ENCODE measurements at places on chromosomes 7 and 10.

DNA sequence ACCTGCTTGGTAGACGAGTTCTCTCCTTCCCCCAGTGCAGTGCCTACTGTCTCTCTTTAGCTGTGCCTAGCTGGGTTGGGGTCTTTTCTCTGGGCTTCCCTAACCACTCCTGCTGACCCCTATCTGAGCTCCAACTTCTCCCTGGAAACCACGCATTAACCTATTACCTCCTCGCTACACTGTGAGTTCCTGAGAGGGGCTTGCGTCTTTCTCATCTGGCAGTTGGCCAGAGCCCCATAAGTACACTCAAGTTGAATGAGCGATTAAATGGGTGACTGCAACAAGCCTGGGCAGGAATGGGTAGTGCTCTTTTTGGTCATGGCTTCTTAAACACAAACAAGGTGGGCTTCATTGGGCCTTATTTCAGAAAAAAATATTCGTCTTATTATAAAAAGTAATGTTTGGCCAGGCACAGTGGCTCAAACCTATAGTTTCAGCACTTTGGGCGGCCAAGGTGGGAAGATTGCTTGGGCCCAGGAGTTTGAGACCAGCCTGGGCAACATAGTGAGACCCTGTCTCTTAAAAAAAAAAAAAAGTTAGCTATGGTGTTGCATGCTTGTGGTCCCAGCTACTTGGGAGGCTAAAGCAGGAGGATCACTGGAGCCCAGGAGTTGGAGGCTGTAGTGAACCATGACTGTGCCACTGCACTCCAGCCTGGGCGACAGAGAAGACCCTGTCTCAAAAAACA, 41.4 kb downstream of the SYPL1 start:
- no peak for DNase-seq

DNA sequence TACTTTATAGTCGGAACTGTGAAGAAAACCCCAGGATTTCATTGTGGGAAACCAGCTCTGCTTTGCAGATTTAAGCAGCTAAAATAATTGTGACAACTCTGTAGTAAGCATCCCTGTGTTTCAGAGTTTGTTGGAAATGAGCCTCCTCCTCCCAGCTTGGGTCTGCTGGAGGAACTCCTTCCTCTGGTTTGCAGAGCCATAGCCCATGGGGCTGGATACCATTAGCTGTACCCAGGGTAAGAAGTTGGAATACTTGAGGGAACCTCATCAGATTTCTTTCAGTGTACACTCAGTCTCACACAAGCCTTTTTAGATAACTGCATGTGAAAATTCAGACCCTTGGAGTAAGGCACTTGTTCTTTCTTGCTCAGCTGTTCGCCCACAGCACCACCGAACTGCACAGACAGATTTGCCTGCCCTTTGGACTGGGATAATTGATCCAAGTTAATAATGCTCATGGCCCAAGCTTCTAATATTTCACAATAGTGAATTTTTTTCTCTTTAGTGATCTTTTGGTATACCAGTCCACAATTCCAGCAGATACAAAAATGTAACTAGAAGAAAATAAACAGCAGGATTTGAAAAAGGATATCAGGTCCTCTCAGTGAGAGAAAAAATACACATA, 467.4 kb upstream of the FZD8 start:
- no peak for DNase-seq

GRCh38 chr7:73427902-73428787, 5.4 kb upstream of the FZD9 start:
- DNase-seq, result no peak

GRCh38 chr10:95693071-95693667, 558 bp downstream of the TCTN3 start:
- DNase-seq, result no peak

DNA sequence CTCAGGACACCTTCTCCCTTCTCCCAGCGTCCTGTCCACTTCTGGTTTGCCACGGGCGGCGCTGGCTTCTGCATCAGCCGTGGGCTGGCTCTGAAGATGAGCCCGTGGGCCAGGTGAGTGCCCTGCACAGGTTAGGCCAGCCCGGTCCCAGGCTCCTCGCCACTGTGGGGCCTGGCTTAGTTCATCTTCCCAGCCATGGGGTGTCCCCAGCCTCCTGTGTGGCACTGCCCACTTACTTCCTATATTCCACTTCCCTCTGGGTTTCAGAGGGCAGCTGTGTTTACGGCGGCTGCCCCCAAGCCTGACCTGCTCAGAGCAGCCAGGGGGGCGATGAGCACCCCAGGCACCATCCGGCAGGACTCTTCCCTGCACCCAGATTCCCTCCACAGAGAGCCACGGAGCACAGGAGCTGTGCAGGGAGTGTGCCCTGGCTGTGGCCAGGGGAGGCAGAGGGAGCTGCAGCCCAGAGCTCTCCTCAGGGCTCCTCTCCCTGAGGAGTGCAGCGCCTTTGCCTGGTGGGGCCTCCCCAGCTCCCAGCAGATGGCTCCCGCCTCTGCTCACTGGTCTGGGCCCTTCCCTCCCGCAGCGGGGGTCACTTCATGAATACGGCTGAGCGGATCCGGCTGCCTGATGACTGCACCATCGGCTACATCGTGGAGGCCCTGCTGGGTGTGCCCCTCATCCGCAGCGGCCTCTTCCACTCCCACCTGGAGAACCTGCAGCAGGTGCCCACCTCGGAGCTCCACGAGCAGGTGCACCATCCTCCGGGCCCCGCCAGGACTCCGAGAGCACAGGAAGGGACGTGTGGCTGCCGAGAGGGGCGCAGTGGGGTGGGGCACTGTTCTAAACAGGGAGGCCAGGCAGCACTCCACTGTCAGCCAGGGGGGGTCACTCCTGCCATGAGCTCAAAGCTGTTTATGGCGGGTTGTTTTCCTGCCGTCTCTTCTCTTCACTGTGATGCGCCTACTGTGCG, 6.4 kb downstream of the LFNG start:
- DNase-seq, result no peak

GRCh38 chr7:143510854-143511592, 33.4 kb downstream of the TAS2R41 start:
- DNase-seq, result no peak

GRCh38 chr7:113060100-113060499, 26.5 kb downstream of the GPR85 start:
- DNase-seq, result no peak

DNA sequence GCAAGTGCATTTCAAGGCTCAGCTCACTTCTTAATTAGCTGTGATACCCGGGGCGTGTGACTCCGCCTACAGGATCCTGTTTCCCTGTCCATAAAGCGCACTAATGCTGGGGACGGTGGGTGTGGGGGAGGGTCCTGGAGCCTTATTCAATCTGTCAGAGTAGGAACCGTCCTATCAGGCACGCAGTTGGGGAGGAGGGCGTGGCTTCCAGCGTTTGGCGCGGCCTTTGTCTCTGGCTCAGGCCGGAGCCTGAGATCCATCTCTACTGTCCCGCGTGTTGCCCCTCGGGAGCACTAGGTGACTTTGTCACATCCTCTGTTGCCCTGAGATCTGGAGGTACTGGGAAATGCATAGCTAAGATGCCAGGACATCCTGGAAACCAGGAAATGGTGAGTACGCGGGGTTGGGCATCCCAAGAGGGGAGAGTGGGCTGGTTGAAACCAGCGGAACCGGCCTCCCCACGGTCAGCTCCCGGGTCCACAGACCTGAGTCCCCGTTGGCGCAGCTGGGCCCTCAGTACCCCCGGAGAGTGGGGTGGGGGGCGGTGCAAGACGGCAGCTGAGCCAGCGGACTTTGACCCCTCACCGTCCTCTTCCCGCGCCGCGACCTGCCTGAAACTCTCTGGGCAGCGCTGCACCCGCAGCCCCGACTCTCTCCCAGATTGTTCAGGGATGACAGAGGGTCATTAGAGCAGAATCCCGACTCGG, 104.4 kb upstream of the ZNF92 start:
- DNase-seq, result peak; percentile 46

DNA sequence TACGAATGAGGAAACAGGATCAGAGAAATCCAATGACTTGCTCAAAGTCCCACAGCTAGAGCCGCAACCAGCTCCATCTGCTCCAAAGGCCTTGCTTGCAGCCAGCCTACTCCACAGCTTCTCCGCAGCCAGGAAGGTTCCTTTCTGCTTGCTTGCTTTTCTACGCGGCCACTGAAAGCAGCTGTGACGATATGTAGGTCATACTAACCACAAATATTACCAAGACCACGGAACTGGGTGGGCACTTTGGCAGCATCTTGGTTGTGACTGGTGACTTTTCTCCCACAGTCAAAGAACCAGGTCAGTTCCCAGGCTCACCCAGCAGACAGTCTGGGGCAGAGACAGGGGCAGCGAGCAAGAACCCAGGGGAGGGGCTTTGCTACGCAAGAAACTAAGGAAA, 86.4 kb downstream of the FAM53B start:
- DNase-seq, result peak; percentile 39

DNA sequence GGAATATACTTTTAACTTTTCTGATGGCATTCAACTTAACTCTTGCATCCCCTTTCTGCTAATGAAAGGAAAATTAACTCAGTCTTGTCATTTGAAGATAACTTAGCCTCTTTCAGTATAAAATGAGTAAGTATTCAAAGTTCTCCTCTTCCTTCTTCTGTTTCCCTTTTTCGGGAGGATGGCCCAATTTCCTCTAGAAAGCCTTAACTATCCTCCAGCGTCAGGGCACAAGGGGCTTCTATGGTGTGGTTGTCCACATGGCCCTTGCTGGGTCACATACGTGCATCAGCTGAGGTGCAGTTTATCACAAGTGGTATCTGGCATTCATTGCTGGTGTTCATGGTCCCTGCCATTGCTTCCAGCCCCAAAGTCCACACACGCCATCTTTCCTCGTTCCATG, 17.8 kb upstream of the GSAP start:
- no peak for DNase-seq

DNA sequence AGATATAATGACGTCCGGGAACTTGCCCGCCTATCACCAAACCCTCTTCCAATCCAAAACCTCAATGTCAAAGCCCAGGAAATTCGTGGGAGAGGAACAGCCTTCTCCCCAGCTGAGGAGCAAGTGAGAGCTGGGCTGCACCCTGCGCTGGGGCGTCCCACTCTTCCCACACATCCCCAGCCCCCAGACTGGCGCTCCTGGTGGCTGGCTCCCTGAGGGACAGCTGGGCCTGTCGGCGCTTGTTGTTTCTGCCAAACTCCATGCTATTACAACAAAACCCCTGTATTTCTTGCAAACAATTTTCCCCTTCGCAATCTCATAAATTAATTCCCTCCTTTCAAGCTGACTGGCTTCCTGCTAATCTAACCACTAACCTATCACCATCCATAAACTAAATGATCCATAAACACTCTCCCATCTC, 53.0 kb downstream of the GRID1 start:
- no peak for DNase-seq

GRCh38 chr10:59971915-59972314, 65.6 kb upstream of the CCDC6 start:
- no peak for DNase-seq

- DNase-seq, result no peak
These were observed 98.2 kb upstream of the IMMP2L start for GRCh38 chr7:111660478-111660877.

- no peak for DNase-seq
These were observed 3.9 kb downstream of the ZNF503 start for GRCh38 chr10:75397496-75398199.

- no peak for DNase-seq
These were observed 497.4 kb downstream of the RPS24 start for GRCh38 chr10:78531088-78531487.

GRCh38 chr7:155032978-155033377, 30.1 kb upstream of the PAXIP1 start:
- DNase-seq, result no peak

DNA sequence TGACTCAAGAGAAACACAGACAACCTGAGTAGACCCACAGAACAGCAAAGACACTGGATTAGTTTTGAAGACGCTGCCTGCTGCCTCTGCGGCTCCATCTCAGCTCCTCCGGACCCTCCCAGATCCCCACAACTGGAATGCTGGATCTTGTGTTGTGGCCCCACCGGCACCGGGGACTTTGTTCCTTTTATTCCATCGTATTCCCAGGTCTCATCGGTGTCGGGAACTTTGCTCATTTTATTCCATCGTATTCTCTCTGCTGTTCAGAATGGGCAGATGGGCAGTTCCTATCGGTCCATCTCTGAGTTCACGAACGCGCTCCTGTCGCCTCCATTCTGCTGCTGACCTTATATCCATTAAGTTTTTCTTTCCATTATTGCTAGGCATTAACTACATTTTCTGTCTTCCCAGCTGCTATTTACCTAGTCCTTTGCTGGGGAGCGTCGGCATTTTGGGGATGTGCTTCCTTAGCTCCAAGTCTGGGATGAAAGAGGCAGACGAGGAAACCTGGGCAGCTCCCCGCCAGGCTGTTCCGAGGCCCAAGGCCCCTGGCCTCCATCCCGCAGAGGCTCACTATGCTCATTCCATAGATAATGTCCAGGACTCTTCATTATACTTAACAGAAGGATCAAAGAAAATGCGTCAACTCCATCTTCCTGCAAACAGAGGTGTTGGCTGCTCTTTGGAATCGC, 192.4 kb downstream of the MAD1L1 start:
- no peak for DNase-seq

DNA sequence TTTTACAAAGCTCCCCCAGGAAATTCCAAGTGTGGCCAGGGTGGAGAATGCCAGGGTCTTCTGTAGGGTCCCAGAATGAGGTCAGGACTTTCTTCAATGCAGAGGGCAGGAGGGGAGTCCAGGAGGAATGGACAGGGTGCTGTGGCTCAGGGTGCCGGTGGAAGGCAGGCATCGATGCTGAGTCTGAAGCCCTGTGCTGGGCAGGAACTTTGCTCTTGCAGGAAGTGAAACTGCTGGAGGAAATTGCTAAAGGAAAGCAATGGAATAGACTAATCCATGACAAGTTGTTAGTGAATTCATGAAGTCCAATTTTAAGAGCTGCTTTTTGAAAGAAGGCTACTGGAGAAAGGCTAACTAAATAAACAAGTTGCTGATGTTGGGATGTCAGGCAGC, 14.8 kb downstream of the PTPRE start:
- no peak for DNase-seq

DNA sequence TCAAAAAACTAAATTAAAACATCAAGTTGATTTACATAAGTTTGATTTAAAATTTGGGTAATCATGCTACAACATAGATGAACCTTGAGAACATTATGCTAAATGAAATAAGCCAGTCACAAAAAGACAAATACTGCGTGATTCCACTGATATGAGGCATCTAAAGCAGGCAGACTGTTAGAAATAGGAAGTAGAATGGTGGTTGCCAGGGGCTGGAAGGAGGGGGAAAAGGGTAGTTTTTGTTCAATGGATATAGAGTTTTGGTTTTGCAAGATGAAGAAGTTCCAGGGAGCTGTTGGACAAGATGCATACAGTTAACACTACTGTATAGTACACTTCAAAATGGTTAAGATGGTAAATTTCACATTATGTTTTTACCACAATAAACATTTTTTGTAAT, 45.0 kb upstream of the IFRD1 start:
- DNase-seq, result no peak
